ENCODE measurements at places on chromosomes 4 and X. TPM values are rescaled to one million over a fixed set of nuclear protein-coding genes. Genes with fewer than 3 reads are reported as not detected.
A peak's percentile ranks its signal among the peaks of the same experiment; 100 is the strongest.

Gene GIMD1
- total RNA-seq = not detected

Gene HTN3
- not detected for total RNA-seq

Gene TEX13C
- total RNA-seq = not detected

Gene PRDM5
- total RNA-seq = 36.2 TPM

Gene TCEAL6
- total RNA-seq = not detected

Gene SHROOM4
- 3.0 TPM for total RNA-seq

Gene EXOC1L
- not detected for total RNA-seq

Gene TRAM1L1
- total RNA-seq = 4.5 TPM

Gene PDZD11
- 27.7 TPM for total RNA-seq

Gene TMPRSS11A
- not detected for total RNA-seq

Gene HS3ST1
- total RNA-seq = not detected

Gene SLC6A14
- total RNA-seq = not detected

- H3K4me3 ChIP-seq = no peak overlapping the region
- H3K27me3 ChIP-seq = no peaks in the 10 kb centered on the region
- peaks cover 19% of the 10 kb centered on the region for H3K4me1 ChIP-seq
- no peaks in the 10 kb centered on the region for H3K36me3 ChIP-seq
Observed at GRCh38 chr4:151629097-151629783, 131.6 kb downstream of the GATB start.

DNA sequence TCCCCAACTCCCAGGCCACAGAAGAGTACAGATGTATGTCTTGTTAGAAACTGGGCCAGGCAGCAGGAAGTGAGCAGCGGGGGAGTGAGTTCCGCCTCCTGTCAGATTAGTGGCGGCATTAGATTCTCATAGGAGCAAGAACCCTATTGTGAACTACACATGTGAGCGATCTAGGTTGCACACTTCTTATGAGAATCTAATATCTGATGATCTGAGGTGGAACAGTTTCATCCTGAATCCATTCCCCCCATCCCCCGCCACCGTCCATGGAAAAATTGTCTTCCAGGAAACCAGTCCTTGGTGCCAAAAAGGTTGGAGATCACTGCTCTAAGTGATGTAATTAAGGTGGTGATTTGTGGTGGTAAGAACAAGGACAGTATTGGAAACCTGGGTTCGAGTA, 24.5 kb upstream of the NEXMIF start:
- H3K4me3 ChIP-seq = no peak overlapping the region
- no peaks in the 10 kb centered on the region for H3K4me1 ChIP-seq
- DNase-seq = no peak
- H3K36me3 ChIP-seq = no peaks in the 10 kb centered on the region

DNA sequence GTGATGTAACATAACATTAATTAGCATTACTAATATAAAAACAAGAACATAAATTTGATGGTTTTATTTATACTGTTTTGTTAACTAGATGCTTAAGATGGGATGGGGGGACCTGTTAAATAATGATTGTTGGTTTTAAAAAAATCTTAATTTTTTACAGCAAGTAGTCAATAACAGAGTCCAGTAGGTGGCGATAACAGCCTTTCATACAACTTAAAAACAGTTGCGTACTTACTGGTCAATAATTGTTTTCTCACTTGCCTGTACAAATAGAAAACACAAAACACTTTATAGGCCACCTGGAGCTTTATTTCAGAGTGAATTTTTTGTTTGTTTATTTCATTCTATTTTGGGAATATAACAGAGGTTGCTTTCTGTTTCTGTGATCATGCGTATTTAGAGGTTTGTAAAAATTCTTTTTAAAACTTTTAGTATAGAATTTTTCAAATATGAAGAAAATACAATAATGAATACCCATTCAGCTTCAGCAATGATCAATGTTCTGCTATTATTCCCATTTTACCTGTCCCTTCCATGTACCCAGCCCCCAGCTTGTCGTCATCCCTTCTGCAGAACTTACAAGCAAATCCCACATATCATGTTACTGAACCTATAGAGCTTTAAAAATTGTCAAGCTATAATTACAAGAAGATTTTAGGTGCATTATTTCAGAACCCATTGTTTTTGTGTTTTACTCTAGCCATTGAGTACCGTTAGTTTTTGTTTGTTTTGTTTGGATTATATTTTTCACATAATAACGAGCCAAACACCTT, 97.1 kb downstream of the MRPL1 start:
- no peaks in the 10 kb centered on the region for H3K36me3 ChIP-seq
- peaks cover 13% of the 10 kb centered on the region for H3K4me1 ChIP-seq
- peak; percentile 80 for DNase-seq
- H3K27ac ChIP-seq = no peak overlapping the region

DNA sequence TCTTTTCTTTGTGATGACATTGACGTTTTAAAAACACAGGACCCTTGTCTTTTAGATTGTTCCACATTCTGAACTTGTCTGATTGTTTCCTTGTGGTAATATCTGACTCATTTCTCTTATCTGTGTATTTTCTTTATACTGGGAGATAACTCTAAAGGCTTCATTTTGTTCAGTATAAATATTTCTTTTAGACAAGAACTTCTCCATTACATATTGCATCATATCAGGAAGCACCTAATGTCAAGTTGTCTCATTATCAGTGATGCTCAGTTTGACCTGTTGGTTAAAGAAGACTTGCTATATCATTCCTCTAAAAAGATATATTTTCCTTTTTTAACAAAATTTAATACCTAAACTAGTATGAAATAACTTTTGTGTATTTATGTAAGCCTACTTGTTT, 152.3 kb upstream of the BMP3 start:
- DNase-seq = no peak
- no peaks in the 10 kb centered on the region for H3K36me3 ChIP-seq
- H3K4me3 ChIP-seq = no peak overlapping the region

DNA sequence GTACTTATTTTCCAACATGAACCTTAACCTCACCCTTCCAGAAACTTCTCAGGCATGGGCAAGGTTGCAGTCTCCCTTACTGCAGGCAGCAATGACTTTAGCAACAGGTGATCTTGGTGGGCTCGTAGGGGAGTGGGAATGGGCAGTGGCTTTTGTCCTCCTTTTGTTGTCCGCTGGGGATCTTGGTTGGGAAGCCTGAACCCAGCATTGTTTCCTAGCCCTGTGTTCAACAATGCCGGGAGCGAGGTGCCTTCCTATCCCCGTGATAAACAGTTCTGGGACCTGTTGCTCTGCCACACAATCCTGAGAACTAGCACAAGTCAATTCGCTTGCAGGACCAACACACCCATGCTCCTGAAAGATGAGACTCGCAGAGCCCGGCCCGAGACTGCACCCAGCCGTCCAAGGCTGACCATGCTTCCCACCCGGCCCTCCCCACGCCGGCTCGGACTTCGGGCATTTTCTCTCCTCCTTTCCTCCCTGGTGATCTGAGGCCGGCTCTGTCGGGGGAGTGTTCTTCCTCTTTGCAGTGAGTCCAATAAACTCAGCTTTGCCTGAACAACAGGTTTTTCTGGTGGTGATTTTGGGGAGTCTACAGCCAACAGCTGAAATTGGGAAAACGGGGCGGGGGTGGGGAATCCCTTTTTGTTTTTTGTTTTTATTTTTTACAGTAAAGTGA, 20.2 kb downstream of the IRAK1 start:
- peak; percentile 49 for DNase-seq
- H3K27me3 ChIP-seq = no peaks in the 10 kb centered on the region
- no peaks in the 10 kb centered on the region for H3K4me1 ChIP-seq
- no peaks in the 10 kb centered on the region for H3K36me3 ChIP-seq

- DNase-seq = no peak
- H3K36me3 ChIP-seq = peaks cover 51% of the 10 kb centered on the region
- H3K4me3 ChIP-seq = no peak overlapping the region
Observed at GRCh38 chr4:186584912-186585311, 29.5 kb upstream of the MTNR1A start.

DNA sequence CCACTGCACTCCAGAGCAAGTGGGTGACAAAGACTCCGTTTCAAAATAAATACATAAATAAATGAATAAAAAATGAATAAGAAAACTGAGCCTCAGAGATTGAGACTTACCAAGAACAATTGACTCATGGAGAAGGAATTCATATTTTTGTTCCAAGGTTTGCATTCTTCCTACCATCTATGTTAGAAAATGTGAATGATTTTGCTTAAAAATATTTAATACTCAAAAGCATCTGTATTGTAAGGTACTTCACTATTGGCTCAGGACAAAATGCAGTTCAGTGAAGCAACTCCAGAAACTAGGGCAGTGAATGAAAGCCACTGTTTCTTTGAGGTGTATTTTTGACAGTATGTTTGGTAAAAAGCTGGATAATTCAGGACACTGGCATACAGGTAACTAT, 54.1 kb downstream of the XAGE2 start:
- no peaks in the 10 kb centered on the region for H3K36me3 ChIP-seq
- H3K4me1 ChIP-seq = no peaks in the 10 kb centered on the region
- no peak overlapping the region for H3K27ac ChIP-seq
- no peak for DNase-seq

- no peak overlapping the region for H3K27ac ChIP-seq
- H3K4me1 ChIP-seq = peaks cover 11% of the 10 kb centered on the region
- DNase-seq = no peak
Observed at GRCh38 chr4:15402146-15402545, 25.7 kb upstream of the C1QTNF7 start.

- no peaks in the 10 kb centered on the region for H3K36me3 ChIP-seq
- H3K4me3 ChIP-seq = no peak overlapping the region
- DNase-seq = no peak
- no peaks in the 10 kb centered on the region for H3K27me3 ChIP-seq
- H3K4me1 ChIP-seq = no peaks in the 10 kb centered on the region
Observed at GRCh38 chrX:138929926-138930582, 218.5 kb upstream of the FGF13 start.

DNA sequence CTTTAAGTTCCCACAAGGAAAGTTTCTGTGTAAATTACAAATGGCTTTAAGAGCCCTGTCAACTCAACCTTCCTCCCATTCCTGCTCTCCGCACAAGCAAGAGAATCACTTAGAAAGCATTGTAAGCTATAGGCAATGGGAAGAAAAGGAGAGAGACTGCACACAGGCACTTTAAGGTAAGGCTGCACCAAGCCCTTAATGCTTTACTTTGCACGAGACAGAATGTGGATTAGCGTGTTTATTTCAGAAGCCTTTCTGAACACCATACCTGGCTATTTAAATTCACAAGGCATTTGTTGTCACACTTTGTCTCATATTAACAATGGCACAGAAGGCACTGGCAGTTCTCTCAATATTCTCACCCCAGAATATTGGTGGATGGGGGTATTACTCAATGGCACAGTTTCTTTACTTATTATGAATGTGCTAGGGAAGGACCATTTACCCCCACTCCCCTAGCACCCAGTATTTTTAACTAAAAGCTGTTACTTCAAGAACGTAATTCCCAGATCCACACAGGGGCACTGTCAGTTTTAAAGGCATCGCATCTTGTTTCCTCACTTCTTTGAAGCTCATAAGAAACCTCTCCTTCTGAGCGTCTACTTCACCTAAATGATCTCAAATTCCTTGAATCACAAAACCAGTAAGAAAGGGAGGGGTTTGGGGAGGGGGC, 150.0 kb downstream of the MAML3 start:
- H3K4me1 ChIP-seq = peaks cover 34% of the 10 kb centered on the region
- H3K4me3 ChIP-seq = peak overlapping the region; percentile 35
- peak; percentile 25 for DNase-seq
- no peaks in the 10 kb centered on the region for H3K36me3 ChIP-seq
- H3K27me3 ChIP-seq = no peaks in the 10 kb centered on the region

DNA sequence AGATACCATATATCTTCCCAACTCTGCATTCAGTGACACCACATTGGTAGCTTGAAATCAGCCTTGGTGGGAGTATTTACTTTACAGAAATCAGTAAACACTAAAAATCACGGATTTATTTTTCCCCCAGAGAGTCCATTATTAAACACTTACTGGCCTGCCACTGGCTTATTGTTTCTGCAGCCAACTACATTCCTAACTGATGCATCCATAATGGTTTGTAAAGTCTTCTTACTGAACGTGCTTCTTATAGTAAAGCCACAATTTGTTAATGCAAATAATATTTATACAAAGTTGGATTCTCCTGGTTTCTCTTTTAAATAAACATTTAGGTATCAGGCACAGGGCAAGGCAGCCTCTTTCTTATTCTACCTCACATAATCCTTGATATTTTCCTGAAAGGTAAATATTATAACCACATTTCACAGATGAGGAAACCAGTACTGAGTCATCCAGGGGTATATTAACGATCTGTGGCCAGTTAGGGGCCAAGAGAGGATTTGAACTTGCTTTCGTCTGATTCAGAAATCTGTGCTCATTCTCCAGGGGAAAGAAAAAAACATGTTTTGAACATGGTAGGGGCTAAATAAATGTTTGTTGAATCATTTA, 136.5 kb downstream of the RAB28 start:
- H3K27me3 ChIP-seq = no peaks in the 10 kb centered on the region
- no peak overlapping the region for H3K4me3 ChIP-seq
- H3K36me3 ChIP-seq = no peaks in the 10 kb centered on the region
- DNase-seq = no peak
- H3K27ac ChIP-seq = no peak overlapping the region

GRCh38 chr4:138104284-138104680, 137.9 kb downstream of the SLC7A11 start:
- H3K36me3 ChIP-seq = no peaks in the 10 kb centered on the region
- H3K4me1 ChIP-seq = no peaks in the 10 kb centered on the region
- no peaks in the 10 kb centered on the region for H3K27me3 ChIP-seq
- H3K27ac ChIP-seq = no peak overlapping the region
- DNase-seq = no peak

- no peaks in the 10 kb centered on the region for H3K27me3 ChIP-seq
- no peak overlapping the region for H3K4me3 ChIP-seq
- no peak for DNase-seq
- no peaks in the 10 kb centered on the region for H3K36me3 ChIP-seq
- H3K27ac ChIP-seq = no peak overlapping the region
Observed at GRCh38 chr4:119671205-119671604, 42.6 kb upstream of the PDE5A start.

- H3K27ac ChIP-seq = no peak overlapping the region
- DNase-seq = no peak
- H3K4me3 ChIP-seq = no peak overlapping the region
- H3K36me3 ChIP-seq = no peaks in the 10 kb centered on the region
Observed at GRCh38 chr4:80390178-80390577, 54.6 kb downstream of the CFAP299 start.

GRCh38 chr4:48071191-48071590, 54.6 kb downstream of the NIPAL1 start:
- H3K4me3 ChIP-seq = no peak overlapping the region
- no peak for DNase-seq
- no peaks in the 10 kb centered on the region for H3K27me3 ChIP-seq
- H3K4me1 ChIP-seq = no peaks in the 10 kb centered on the region

DNA sequence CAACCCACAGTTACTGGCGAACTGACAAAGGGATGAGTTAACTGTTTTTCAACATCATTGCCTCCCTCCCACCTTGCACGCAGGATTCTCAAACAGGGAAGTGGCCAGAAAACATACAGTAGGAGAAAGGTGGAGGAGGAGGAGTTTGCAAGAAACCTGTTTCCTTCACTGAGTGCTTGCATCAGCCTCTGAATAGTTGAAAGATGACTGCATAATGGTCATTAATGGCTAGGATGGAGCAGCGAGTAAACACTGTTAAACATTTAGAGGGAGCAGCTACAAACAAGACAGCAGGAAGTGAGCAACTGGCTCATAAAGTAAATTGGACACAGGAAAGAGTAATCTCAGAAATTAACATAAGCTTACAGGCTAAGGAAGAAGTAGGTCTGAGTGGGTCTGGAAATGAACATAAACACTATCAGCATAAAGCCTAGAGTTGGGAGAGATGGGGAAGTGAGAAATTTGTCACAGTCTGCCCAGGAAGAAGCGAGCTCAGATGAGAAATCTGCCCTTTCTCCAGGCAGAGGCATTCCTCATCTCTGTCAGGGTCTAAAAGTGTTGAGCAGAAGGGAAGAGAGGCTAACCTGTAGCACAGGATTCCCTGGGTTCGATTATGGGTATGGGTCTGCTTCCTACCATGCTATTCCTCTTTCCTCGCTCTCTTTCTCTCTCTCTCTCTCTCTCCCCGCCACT, 38.6 kb downstream of the TRPC5OS start:
- no peak for DNase-seq
- no peaks in the 10 kb centered on the region for H3K36me3 ChIP-seq
- no peak overlapping the region for H3K27ac ChIP-seq

All from neural progenitor cell (in vitro differentiated cells).